ENCODE measurements at places on chromosomes 7 and 10.

- DNase-seq = no peak
Observed at GRCh38 chr7:139853506-139854123, 24.6 kb downstream of the TBXAS1 start.

DNA sequence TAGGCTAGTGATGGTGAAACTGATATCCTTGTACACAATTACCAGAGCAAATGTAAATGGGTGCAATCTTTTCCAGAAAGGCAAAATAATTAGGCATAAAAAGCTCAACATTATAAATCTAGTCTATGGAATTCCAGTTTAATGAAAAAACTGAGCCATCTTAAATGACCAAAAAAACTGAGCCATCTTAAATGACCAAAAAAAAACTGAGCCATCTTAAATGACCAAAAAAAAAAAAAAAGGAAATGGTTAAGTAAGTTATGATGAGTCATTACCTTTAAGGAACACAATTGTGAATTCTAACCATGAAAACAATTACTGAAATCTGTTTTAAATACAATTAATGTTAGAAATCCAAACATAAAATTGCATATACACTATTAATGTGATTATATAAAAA lies 25.3 kb downstream of the USP6NL start:
- DNase-seq = no peak

DNA sequence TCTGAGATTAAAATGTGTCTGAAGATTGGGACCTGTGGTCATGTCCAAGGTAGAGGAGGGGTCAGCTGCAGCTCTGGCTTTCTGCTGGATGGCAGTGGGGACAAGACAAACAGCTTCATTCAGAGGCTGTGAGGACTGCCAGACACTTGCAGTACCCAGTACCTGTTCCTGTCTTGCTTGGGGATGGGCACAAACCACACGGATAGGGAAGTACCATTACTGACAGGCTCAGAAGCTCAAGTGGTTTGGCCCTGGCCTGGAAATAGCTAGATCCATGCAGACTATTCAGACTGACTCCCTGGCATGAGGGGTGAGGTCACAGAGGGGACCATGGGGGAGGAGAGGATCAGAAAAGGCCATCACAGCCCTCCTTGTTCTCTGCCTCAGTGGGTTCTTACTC lies 56.0 kb upstream of the COMTD1 start:
- no peak for DNase-seq

DNA sequence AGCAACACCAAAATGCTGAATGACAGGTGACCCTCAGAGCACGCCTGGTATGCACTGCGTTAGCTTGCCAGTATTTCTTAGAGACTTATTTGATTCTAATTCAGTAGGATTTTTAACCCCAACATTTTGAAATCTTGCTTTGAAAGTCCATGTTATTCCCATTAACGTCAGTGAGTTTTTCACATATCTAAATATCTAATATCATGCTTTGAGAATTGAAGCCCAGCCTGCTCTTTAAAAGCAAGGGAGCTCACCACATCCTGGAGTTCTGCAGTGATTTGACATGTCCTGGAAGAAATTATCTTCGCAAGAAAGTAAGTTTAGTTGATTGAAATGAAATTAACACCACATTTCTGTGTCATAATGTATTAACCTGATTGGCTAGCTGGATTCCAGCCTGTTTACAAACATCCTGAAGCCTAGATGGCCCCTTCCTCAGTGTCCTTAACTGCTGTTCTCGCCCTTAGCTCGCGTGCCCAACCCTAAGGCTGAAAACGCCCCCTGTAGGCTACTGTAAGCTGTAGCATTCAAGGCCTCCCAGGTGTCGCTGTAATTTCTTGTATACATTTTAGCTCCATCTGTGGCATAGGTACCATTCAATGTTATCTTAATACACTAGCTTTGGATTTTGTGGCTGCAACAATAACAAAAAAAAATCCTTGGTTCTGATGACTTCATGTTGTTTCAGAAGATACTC lies 191.5 kb downstream of the MGMT start:
- DNase-seq = no peak

DNA sequence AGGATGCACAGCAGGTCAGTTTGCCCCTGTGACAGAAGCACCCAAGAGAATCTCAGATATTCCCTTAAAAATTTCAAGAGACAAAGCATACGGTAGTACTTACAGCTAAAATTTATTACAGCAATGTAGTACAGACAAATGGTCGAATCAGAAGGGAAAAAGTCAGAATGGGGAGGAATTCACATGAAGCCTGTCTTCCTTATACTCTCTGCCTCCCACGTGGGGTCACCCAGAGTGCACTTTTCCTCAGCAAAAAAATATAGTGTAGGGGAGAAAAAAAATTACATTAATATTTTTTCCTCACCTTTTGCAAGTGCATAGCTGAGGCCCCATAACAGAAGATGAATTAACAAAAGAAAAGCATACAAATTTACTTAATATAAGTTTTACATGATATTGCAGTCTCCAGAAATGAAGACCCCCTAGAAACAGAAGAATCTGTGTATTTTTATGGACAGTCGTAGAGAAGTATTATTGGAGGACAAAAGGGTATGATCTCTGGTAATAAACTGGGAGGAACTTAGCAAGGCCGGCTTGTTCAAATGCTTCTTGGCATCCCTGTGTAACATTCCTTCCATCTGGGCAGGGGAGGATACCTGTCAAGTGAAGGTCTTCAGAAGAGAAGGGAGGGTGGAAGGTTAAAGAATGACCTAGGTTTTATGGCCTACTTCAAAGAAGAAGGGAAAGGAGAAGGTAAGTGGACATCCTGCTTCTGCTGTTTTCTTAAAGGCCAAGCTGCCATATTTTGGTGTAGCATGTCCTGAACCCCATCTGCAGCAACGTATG lies 270.6 kb upstream of the MAGI2 start:
- no peak for DNase-seq

DNA sequence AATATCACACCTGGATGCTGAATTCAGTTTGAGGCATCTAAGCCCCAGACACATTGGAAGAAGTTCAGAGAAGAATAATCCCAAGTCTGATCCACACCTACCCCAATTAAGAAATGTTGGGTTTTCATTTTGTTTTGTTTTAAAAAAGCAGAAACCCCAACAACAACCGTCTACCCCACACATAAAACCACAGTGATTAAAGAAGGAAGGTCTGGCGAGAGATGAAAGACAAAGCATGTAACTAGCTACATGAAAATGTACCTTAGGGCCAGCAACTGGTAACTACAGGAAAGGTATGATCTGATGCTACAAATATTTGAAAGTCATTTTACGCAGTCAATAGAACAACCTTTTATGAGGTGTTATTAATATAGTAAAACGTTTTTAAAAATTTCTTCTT lies 1112.3 kb downstream of the GATA3 start:
- no peak for DNase-seq

DNA sequence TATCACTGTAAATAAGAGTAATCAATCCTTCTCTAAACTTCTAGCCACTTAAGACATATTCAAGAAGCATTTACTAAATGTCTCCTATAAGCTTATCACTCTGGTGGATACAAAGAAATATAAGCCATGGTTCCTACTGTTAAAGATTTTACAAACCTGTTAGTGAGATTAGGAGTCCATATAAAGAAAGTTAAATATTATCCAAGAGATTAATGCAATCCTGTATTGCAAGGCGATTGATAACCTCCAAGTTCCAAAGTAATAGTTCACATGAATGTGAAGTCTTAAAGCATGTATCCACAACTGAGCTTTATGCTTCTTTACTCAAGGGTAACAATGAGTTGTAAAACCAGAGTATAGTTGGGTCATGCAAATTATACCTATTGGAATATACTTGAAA lies 12.6 kb upstream of the BET1 start:
- DNase-seq = no peak

DNA sequence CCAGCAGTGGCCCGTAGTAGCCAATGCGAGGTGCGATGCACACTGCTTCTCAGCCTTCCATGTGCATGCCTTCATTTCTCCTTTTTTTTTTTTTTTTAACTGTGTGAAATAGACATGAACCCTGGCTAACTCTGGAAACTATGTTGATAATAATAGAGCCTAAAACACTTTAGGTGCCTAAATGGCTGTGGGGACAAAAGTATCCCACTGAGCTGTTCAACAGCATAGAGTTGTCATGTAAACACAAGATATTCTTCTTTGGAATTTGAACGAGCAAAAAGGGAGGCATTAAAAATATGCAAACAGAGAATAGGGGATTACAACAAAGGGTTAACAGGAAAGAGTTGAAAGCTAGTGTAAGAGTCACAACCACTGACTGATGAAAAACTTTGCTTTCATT lies 162.1 kb upstream of the NOBOX start:
- DNase-seq = no peak

- DNase-seq = no peak
Observed at GRCh38 chr10:36559412-36560400, 565.7 kb upstream of the ANKRD30A start.

GRCh38 chr7:133284092-133284491 lies 31.2 kb downstream of the EXOC4 start:
- DNase-seq = no peak

GRCh38 chr7:727806-728460 lies 852 bp upstream of the PRKAR1B start:
- DNase-seq = no peak

- DNase-seq = no peak
Observed at GRCh38 chr10:119348516-119349240, 141.3 kb downstream of the GRK5 start.

DNA sequence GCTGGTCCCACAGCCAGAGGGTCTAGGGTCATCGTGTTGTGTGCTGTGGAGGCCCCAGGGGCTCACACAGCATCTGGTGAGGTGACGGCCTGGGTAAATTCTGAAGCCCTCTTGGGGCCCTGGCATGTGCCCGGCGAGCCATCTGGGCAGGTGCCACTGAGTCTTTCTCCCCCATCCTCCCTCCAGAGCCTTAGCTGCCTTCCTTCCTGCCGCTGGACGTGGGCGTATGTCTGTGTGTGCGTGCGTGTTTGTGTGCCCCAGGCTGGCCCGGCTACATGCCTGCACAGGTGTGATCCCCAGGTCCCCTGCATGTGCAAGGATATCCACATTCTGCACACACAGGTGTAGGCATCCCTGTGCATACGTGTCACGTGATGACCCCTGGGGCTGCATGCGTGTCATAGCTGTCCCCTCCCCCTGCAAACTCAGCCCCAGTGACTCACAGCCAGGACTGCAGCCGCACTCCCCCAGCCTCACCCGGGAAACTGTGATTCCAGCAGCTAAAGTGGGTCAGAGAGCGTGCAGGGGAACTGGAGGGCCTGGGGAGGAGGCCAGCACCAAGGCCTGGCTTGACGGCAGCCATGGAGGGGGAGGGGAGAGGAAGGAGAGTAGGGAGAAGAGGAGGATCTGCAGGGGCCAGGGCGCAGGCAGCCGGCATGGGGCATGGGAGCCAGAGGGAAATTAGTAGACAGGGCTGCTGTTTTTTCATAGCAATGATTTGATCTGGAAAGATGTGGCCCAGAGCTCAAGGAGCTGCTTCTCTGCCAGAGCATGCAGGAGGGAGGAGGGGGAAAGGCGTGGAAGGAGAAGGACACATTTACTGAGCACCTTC lies 46.4 kb downstream of the ELFN1 start:
- DNase-seq = no peak

- no peak for DNase-seq
Observed at GRCh38 chr10:124495162-124495561, 33.5 kb downstream of the LHPP start.

DNA sequence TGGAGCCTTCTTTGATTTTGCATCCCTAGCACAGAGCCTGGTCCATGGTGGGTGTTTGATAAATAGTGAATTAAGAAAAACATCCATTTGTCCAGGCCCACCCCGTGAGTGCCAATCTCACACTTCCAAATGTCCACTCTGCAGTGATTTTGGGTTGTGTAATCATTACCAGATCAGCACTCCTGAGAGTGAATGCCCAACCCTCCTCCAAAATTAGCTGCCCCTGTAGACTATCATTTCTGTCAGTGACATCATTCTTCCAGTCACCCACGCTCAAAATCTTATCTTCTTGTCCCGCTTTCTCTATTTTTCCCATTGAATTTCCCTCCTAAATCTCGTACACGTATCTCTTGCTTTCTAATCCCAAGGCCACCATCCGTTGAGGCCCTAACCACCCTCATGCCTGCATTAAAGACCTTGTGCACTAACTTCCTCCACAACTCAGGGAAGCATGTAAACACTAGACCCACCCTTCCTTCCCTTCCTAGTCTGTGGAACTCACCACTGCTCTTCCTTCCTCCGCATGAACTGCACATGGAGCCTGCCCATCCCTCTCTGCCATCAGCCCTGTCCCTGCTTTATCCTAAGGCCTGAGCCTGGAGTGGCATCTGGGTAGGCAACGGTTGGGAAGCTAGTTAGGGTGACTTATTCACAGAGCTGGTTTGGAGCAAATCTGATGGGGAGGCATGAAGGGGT lies 32.8 kb downstream of the PIK3AP1 start:
- no peak for DNase-seq

DNA sequence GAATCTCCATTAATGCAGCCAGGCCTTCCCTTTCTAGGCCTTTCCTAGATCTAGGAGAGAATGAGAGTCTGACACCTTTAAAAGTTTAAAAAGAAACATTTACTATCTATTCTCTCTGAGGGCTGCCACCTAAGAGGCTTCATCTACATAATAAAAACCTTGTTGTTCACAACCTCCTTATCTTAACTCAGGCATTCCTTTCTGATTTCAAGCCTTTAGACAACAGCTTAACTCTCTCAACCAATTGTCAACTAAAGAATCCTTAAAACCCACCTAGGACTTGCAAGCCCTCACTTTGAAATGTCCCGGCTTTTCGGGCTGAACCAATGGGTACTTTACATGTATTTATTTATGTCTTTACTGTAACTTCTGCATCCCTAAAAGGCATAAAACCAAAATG lies 64.3 kb upstream of the RET start:
- no peak for DNase-seq

DNA sequence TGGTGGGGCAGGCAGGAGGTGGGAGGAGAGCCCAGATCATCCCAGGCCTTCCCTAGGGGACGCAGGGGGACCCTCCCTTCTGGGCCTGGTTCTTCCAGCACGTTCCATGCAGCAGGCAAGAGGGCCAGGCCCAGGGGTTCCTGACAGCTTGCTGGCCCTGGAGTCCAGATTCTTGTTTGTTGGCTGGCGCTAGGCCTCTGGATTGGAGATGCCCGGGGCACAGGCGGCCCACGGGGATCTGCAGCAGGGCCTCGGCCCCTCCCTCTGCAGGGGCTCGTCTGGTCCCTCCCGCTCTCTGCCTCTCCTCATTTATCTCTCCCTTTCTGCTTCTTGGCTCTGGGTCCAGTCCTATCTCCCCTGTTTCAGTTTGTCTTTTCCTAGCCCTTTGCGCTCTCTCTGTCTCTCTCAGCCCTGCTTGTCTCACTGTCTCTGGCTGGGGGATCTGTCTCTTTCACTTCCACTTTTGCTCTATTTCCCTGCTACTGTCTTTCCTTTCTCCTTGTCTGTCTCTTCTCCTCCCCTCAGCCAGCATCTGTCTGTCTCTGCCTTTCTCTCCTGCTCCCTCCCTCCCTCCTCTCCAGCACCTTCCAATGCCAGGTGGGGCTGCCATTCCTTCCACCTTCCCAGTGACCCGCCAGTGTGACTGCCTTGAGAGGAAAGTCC lies 1.1 kb upstream of the AQP1 start:
- no peak for DNase-seq

GRCh38 chr7:2141651-2142050 lies 91.1 kb downstream of the MAD1L1 start:
- DNase-seq = peak; percentile 16

DNA sequence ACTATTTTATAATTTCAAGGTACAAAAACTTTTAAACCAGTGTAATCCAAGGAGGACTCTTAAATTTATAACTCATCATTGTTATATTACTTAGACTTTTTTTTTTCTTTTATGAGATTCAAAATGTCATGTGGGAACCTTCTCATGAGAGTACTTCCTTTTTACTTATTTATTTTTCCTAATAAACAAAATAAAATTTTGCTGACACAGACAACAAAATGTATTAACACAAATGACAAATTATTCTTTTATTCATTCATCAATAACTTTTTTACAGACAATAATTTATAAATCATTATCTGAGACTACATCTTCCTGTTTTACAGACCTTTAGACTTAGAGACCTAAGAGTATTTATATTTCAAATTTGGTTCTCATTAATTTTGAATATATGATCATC lies 706.2 kb downstream of the SUGCT start:
- DNase-seq = no peak
